AG10803 (cell line): ENCODE measurements at places on chromosomes 2 and 18.

DNA sequence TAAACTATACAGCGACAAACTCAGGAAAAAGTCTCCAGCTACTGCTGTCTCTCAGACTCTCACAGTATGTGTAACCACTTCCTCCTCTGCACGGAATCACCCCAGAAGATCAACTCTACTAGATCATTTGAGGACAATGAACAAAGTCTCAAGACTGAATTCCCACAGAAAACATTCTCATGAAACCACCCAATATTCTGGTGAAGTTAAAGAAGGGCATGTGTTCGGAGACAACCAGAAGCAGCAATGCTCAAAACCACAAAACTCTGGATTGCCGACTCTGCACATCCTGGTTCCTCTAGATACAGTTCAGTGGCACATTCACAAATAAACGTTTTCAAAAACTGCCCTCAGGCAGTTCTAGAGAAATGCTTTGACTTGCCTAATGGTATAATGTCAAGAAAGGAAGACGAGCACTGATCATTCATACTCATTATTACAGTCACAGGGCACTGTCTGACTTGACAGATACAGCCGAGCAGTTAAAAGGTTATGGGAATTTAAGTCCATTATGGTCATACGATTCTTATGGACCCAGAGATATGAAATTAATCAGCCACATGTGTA is 91.9 kb upstream of the STK17B start:
- DNase-seq: peak; percentile 64

DNA sequence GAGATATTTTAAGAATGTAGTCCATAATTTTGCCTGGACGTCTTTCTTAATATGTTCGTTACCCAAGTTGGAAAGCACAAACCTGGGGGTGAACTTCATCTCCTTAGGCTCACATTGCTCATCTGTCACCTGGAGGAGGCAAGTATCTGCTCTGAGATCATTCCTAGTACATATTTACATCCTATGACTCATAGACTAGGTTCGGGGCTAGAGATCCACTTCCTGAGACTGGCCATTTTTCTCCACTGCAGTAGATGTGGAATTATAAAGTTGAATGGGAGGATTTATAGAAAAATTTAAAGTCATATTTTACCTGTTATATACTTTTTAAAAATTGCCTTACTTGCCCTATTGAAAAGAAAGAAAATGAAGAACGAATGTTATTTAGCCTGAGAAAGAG is 77.5 kb upstream of the PROKR1 start:
- DNase-seq: no peak

DNA sequence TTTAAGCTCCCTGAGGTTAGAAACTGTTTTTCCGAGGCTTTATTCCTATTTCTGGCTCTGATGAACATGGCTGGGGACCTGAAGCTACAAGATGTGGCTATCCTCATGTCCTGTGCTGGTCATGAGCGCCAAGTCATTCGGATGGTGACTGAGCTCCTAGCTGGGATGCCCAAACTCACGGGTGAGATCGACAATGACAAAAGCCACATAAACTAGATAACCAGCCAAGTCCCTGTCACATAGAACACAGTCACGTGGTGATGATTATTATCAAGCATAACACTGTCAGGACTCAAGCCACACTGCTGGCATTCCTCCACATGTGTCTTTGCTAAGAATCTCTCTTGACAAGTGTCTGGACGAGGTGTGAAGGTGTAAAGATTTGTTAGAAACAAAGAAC is 274.9 kb downstream of the CLIP4 start:
- DNase-seq: no peak

DNA sequence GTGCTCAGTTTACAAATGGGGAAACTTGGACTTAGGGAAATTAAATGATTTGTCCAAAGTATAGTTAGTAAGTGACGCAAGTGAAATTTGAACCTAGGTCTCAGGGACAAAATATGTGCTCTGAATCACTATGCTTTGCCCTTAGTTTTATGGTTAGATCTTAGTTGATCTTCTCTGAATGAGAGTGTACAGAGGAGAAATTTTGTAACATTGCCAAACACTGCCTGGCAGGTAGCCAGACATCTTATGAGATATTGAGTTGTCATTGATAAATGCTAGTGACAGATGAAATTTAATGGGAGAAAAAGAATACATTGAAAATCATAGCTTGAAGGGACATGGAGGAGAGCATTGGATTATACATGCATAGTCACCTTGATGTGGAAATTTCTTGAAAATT is 91.4 kb downstream of the GALNT1 start:
- DNase-seq: no peak
